Hematopoietic multipotent progenitor cell treated with erythropoietin and hydrocortisone succinate and interleukin-3 and kit ligand, for 8 days (in vitro differentiated cells): ENCODE measurements at places on chromosomes 5 and 9.

DNA sequence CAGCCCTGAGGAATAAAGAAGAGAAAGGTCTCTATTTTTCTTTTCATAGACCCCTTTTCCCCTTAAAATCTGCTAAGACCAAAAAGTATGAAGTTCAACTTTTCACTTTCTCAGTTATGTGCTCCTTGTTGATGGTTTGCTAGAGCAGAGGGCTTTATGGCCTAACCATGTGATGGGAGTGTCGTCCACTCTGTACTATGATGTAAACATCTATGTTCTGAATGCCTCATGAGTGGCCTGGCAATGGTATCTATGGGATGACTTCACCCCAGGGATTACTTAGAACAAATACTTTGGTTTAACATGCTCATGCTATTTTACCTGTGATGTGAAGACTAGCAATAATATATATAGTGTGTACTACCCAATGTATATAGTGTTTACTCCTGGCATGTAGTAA lies 43.7 kb upstream of the MIER3 start:
- no peak for DNase-seq

- DNase-seq = no peak
Observed at GRCh38 chr5:140225396-140225795, 50.4 kb downstream of the CYSTM1 start.

DNA sequence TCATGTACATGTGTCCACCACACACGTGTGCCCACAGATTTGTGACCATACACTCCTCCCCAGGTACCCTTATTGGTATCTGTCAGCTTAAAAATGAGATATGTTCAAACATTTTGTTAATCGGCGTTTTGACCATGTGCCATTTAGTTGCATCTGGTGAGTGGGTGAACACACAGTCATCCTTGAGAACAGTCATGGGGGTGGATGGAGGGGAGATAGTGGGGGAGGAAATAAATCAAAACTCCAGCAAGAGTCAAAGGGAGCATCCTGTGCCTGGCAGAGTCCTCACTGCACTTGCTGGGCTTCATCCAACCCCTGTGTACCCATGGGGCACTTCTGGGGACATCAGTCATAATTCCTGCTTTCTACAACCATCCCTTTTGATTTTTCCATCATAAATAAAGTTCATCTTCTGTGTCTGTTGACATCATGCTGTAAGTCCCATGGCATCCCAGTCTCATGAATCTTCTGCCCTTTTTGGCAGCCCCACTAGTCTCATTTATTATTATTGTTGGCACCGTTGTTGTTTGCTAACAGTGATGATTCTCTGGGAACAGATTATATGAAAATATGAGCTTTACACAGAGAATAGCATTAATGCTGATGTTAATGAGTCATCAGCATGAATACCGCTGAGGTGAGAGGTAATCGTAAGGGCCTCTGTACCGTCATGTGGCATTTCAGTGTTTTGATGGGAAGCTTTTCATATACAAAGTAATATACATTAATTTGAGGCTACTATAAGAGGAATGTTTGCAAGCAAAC lies 24.4 kb upstream of the CLK4 start:
- no peak for DNase-seq

- no peak for DNase-seq
Observed at GRCh38 chr9:135249711-135250110, 162.2 kb downstream of the OLFM1 start.

DNA sequence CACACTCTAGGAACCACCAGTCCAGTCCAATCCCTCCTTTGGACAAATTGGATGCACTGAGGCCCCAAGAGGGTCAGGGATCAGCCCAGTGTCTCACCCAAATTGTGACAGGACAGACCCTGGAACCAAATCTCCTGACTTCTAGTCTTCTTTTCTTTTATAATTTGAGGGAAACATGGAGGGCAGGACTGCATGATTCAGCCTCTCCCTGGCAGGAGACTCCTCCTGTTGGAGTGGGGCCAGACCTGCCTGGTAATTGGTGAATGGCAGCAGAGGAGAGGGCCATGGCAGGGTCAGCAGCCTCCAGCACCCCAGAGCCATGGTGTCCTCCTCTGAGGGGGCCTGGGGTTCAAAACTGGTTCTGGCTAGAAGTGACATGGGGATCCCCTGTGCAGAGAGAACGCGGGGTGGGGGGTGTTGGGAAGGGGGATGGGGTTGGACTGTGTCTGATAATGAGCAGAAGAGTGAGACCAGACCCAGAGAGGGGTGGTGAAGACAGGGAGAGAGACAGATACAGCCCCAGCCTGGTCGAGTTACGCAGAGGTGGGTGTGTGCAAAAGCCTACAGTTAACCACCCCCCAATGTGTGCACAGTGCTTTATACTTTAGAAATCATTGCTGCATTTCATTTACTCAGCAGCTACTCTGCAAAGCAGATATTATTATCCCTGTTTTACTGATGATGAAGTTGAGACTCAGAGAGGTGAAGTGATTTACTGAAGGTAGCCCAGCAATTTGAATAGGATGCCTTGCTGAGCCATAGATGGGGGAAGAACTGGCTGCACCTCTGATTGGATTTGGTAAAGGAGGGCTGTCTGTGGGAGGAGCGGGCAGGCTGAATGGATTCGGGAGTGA lies 3.8 kb upstream of the SYNPO start:
- no peak for DNase-seq

GRCh38 chr9:129270205-129270604 lies 92.1 kb upstream of the IER5L start:
- no peak for DNase-seq

- DNase-seq = no peak
Observed at GRCh38 chr5:151127926-151128325, 29.7 kb downstream of the ANXA6 start.

DNA sequence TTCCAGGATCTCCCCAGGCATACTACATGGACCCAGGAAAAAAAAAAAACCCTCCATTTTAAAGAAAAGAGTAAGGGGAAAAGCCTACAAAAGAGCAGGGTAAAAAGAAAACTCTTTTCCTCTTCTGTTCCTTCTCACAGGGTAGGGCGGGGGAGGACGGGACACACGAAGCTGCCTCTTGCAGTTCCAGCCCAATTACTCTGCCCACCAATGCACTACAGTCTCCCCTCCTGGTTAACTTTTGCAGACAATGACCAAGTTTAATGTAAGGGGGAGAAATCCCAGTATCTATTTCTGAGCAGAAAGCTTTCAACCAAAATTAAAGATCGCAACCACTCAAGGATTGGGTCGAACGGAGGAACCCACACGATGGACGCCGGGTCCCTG lies 1.3 kb downstream of the BRD3 start:
- peak; percentile 37 for DNase-seq

- DNase-seq = peak; percentile 27
Observed at GRCh38 chr5:60943624-60944023, 1.2 kb downstream of the ERCC8 start.

GRCh38 chr5:72281764-72282499 lies 38.1 kb downstream of the MRPS27 start:
- DNase-seq = peak; percentile 26

GRCh38 chr9:88049677-88050307 lies 75.5 kb upstream of the CDK20 start:
- DNase-seq = no peak

GRCh38 chr5:35442885-35443639 lies 174.6 kb upstream of the SPEF2 start:
- no peak for DNase-seq

- no peak for DNase-seq
Observed at GRCh38 chr9:129572052-129572425, 48.9 kb downstream of the C9orf50 start.

DNA sequence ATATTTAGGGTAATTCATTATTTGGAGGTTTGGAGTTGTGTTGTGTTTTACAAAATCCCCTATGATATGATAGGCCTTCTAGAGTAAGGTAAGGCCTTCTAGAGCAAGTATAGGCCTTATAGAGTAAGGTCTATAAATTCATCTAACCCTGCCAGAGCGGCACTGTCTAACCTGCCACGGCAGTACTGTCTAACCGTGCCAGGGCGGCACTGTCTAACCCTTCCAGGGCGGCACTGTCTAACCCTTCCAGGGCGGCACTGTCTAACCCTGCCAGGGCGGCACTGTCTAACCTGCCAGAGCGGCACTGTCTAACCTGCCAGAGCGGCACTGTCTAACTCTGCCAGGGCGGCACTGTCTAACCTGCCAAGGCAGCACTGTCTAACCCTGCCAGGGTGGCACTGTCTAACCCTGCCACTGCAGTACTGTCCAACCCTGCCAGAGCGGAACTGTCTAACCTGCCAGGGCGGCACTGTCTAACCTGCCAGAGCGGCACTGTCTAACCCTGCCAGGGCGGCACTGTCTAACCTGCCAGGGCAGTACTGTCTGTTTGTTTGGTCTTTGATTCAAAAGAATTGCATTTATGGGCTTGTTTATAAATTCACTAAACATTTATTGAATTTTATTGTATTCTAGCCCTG lies 9.6 kb downstream of the RNF20 start:
- no peak for DNase-seq

DNA sequence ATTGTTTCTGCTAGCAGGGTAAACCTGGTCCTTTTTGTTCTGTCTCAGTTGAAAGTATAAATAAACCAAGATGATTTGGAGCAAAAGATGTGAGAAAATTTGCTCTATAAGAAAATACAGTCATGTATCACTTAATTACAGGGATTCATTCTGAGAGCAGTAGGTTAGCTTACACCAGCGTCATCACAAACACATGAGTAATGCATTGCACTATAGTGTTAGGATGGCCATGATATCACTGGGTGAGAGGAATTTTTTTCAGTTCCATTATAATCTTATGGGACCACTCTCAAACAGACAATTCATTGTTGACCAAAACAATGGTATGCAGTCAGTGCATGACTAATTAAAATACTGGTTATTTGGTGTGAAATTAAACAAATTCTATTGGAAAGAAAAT lies 430.9 kb downstream of the CHSY3 start:
- no peak for DNase-seq

GRCh38 chr9:123637945-123638634 lies 282.1 kb downstream of the CRB2 start:
- peak; percentile 72 for DNase-seq

DNA sequence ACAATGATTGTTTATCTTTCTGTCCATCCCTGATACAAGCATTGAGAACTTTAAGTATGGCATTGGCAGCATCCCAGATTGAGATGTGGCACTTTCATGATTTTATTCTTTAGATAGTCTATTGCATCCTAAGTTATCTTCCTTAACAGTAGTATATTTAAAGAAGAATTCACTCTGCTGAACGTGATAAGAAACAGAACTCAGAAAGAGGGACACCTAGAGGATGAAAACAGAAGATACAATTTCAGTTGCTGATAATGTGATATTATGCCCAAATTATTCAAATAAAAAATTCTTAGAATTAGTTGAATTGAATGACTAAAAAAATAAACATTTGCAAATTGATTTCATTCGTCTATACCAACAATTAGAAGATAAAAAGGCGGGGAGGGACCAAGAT lies 218.1 kb upstream of the DMRTA1 start:
- DNase-seq = no peak

DNA sequence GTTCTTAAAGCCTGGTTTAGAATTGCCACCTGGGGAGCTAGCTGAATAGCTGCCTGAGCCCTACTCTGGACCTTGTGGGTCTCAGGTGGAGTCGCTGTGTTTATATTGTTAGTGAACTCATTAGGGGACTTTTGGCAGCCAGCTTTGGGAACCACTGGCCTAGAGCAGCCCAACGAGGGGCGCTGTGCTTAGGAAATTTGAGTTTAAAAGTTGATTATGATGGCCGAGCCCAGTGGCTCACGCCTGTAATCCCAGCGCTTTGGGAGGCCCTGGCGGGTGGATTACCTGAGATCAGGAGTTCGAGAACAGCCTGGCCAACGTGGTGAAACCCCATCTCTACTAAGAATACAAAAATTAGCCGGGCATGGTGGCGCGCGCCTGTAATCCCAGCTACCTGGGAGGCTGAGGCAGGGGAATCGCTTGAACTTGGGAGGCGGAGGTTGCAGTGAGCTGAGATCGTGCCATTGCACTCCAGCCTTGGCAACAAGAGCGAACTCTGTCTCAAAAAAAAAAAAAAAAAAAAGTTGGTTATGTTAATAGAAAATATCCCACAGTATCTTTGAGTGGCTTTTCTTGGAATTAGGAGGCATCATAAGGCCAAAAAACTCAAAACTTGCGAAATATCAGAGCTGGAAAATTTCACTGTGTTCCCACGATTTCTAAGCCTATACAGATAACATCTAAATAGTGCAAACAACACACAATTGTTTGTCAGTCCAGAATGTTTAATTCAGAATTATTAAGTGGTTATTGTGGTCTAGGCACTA lies 809 bp downstream of the MCCC2 start:
- DNase-seq = no peak

DNA sequence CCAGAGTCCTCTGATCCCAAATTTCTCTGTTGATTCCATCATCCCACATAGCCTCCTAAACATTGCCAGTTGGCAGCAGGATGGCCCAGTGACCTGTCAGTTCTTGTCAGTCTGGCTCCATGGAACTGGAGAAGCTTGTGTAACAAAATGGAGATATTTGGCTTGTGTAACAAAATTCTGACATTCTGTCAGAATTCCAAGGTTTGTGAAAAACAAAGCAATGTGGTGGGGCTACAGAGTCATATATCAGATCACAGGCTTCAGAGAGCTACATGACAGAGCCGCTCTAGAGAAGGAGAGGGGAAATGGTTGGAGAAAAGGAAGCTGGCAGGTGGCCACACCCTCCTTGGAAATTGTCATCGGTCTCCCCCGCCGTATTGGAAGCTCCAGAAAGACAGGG lies 75.4 kb upstream of the MAN2A1 start:
- no peak for DNase-seq

DNA sequence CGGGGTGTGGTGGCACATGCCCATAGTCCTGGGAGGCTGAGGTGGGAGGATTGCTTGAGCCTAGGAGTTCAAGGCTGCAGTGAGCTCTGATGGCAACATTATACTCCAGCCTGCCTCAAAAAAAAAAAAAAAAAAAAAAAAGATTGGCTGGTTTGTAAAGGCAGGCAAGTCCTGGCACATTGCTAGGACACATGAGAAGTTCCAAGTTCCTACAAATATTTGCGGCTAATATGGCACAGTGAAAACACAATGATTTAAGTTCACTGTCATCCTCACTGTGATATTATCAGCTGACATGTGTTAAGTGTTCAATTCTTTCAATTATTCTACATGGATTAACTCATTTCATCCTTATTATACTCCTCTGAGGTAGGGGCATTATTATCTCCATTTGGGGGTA lies 20.1 kb downstream of the TMEM268 start:
- DNase-seq = no peak

DNA sequence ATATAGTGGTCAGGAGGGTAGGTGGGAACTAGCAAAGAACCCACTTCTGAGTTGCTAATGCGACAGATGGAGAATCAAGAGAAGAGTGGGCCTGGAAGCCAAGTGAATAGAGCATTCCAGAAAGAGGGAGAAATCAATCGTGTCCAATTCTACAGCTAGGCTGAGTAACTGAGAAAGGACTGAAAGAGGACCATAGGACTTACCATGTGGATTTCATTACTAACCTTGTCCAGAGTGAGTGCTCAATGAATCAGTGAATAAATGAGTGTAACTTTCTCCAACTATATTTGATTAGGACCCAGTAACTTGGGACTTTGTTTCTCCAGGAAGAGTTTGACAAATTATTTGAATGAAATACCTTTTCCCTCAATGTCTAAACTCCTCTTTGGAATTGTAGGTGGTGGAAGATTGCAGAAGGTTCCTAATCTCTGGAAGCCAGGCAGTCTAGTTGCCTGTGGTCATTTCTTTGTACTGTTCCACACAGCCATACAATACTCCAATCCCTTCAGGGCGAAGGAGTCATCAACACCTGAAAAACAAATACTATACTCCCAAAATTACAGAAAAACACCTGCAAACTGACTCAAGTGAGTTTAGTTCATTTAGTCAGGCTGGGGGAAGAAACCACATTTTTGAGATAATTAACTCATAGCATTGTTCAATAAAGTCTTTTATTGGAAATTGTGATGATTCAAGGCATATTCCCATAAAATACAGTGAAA lies 2.6 kb upstream of the F2RL1 start:
- DNase-seq = no peak

GRCh38 chr5:36692791-36693763 lies 86.7 kb downstream of the SLC1A3 start:
- DNase-seq = peak; percentile 77
